CD4-positive, alpha-beta T cell treated with Interferon alpha-2 for 1 hour (primary cell): ENCODE measurements at places on chromosomes 4 and X.

DNA sequence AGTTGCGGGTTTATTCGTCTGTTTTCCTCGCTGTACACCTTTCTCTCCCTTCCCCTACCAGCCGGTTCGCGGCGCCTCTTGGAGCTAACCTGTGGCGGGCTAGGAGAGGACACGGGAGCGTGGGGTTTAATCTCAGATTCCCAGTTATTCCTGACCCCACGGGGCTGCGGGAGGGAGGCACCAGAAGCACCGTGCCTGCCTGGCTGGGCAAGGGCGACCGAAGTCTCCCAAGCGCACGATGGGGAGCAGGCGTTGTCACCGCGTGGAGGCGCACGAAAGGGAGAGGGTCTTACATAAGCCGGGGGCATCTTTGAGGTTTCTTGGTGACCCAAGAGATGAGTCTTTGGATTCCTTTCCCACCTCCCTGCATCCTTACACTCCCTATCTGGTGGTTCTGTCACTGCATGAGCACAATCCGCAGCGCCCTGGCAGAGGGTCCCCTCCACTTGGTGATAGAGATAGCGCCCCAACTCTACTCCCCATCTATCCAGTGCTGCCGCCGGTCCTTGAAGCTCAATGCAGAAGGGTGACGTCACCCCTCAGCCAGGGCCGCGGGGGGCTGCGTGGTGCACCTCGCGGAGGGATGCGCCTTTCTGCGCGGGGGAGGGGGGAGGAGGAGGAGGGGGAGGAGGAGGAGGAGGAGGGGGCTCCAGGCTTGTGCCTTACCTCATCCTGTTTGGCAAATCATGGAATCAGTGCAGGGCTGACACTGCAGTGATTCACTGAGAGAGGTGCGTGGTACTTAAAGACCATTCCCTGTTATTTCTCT, 793 bp downstream of the TSPAN7 start:
- DNase-seq = peak; percentile 1

DNA sequence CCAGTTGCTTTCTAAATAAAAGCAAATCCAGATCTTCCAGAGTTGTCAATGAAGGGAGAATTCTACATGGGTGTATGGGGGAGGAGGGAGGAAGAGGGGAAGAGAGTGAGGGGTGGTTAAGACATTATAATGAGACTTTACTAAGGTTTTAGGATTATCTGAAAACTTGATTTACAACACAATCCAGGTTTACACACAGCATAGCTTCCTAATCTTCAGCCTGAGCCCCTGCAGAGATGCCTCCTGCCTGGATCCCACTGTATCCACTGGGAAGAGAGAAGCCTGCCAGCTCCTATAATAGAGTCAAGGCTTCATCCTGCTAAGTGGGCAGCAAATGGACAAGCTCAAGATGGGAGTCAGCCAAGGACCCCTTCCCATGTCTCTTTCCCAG, 85.6 kb upstream of the KIT start:
- DNase-seq = no peak

DNA sequence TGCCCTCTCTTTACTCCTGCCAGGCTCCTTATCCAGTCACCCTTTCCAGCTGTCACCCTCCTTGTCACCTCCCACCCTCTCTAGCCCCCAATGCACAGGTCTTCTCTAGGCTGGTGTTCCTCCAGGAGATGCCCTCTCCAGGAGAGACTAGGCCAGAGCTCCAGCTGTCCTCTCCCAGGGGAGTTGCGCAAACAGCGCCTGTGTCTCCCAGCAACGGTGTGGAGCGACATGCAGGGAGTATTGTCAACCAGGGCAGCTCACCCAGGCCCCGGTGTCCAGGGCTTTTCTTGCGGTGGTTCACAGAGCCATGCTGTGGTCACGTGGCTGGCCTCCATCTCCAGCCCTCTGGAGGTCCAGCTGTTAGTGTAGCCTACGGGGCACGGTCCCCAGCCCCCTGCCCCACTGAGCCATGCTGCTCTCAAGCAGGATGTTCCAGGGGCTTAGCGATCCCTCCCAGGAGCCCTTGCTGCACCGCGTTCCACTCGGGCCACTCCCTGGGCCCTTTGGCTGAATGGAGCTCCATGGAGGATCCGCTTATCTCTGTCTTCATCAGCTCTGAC, 34.8 kb downstream of the CCNQ start:
- DNase-seq = no peak

DNA sequence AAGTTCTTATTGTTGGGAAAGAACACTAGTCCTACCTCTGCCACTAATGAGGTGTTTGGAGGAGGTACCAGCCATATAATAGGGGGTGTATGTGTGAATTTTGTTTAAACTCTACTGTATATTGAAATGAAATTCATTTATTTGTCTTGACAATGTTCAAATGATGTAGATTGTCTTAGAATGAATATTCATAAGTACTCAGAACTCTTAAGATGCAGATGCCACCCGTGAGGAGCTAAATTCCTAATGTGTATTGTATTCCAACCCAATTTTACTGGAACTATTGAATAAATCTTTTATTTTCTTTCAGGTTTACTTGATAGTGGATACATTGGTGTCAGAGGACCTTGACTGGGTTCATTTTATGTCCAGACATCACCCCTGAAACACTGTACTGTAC, 63.9 kb upstream of the RAB33B start:
- DNase-seq = no peak

GRCh38 chrX:15619053-15619755, 18.4 kb upstream of the ACE2 start:
- no peak for DNase-seq

DNA sequence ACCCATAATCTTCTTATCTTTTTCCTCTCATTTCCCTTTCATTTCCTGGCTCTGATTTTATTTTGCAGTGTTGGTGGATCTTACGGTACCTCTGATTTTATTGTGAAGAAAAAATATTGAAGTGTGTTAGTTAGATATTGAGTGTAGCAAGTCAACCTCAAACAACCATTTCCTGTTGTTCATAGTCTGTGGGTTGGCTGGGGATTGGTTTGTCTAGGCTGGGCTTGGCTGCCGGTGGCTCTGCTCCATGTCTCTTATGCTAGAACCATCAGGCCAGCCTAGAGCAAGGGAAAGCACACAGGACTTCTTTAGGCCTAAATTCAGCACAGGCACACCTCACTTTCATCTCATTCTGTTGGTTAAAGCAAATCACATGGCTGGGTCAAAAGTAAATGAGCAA, 383.1 kb upstream of the LCORL start:
- no peak for DNase-seq

GRCh38 chr4:96248225-96248624, 408.3 kb downstream of the PDHA2 start:
- DNase-seq = no peak

- no peak for DNase-seq
Measured at GRCh38 chr4:168569066-168569930, 72.4 kb downstream of the PALLD start.

- DNase-seq = no peak
Measured at GRCh38 chrX:77622233-77622632, 163.8 kb downstream of the ATRX start.

DNA sequence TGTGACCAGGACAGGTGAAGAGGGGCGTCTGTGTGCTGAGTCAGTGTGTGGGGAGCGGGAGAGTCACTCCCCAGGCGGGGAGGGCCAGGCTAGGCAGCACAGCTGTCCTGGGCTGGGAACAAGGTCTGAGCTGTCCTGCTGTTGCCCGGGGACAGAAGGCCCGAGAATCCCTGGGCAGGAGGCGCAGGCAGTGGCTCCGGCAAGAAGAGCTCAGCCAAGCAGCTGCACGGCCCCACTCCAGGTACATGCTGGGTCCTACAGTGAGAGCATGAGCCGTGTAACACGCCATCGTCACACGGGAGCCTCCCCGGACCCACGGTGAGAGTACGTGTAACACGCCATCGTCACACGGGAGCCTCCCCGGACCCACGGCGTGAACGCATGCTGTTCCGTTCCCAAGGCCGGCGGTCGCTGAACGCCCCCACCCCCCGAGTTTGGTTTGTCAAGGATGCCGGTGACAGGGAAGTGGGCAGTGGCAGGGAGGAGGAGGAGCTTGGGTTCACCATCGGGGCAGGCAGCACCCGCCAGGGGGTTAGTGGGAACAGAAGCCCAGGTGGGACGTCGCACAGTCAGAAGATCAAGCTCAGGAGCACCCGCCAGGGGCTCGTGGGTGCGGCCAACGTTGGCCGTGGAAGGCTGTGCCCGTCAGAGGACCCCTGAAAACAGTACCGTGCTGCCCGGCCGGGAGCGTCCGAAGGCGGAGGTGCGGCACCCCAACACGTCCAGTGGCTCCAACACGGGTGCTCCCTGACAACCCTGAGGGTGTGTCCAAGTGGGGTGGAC, 15.6 kb downstream of the PPP2R3B start:
- no peak for DNase-seq

- no peak for DNase-seq
Measured at GRCh38 chr4:130485371-130485770, 1389.4 kb downstream of the C4orf33 start.

DNA sequence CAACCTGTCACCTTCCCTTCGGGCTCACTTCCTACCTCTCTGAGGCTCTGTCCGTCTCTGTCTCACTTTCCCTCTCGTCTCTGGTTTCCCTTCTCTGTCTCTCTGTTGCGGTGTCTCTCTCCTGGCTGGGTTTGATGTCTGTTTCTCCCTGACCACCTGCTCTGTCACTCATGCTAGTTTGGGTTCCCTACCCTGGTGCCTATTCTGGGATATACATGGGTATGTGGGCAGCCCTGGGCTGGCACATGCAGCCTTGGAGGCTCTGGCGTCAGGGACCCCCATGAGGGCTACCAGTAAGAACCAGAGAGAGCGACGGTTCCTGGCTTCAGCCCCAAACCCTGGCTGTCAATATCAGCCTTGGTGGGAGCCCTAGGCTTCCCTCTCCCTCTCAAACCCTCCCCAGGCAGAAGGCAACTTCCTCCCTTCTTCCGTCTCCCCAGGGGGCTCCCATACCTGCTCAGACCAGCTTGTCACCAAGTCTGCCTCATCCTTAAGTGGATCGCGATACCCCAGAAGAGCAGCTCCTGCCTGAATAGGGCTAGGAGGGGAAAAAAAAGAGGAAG, 314 bp downstream of the DNASE1L1 start:
- DNase-seq = no peak

DNA sequence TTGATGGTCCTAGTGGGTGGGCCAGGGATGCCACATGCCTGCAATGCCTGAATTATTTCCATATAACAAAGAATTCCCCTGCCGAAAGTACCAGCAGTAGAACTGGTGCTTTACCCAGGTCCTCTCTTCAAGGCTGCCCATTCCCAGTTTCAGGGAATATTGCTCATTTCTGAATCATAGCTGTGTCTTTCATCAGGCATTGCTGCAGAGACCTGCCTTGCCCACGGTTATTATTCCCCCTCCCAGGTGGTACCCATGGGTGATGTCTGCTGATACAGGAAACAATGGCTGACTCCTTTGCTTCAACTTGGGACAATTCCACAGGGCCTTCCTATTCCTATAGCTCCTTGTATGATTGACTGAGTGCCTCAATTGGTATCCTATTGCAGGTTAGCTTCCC, 9.7 kb upstream of the IQCM start:
- no peak for DNase-seq

DNA sequence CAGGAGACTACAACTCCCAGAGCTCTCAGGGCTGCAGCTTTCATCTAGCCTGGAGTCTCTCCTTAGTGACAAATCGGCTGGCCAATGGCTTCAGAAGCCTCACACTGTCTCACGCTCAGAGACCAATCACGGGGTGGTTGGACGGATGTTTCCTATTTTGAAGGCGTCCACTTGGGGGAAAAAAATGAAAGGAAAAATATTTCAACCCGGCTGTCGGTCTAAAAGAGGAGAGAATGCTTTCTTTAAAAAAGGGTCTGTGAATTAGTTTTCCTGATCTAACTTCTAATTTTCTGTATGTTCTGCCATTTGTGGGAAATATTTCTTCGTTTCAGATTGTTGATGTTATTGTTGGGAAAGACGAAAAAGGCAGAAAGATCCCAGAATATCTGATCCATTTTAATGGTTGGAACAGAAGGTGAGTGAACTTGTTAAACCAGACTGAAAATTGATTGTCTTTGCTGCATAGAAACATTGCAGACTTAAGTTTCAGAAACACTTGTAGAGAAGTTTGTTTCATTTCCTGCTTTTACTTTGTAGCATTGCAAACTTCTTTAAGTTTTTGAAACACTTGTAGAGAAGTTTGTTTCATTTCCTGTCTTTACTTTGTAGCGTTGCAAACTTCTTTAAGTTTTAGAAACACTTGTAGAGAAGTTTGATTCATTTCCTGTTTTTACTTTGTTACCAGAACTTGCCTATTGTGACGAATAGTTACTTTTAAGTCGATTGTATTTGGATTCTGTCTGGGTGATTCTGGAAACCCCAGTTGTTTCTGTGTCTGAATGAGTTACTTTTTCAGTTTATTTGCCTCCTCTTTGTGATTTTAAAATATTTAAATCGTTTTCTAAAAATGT, 1.6 kb downstream of the MSL3 start:
- DNase-seq = peak; percentile 88

DNA sequence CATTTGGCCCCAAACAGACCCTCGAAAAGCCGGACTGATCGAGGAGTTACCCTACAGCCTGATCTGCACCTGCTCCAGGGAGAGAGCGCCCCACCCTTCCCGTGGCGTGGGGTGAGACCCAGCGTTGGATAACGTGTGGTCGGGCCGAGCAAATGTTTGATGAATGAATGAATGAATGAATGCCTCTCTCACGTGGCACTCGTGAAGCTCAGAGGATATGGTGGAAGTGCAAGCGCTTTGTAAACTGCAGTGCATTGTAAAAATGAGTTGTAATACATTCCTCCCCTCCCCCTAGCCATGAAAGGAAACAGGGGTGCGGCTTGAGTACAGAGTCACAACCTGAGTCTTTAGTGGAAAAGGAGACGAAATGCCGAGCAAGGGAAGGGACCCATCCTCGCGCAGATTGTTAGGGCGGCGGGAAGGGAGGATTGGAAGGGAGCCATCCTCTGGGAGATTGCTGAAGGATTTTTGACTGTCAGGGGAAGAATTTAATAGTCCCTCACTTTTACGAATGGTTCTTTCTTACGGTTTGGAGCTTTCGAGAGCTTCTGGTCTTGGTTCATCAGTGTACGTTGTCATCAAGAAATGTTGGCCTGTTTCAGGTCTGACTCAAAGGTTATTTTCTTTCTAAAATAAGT, 772 bp upstream of the FBXW7 start:
- peak; percentile 87 for DNase-seq

- DNase-seq = peak; percentile 75
Measured at GRCh38 chr4:87559090-87559837, 30.1 kb upstream of the SPARCL1 start.

DNA sequence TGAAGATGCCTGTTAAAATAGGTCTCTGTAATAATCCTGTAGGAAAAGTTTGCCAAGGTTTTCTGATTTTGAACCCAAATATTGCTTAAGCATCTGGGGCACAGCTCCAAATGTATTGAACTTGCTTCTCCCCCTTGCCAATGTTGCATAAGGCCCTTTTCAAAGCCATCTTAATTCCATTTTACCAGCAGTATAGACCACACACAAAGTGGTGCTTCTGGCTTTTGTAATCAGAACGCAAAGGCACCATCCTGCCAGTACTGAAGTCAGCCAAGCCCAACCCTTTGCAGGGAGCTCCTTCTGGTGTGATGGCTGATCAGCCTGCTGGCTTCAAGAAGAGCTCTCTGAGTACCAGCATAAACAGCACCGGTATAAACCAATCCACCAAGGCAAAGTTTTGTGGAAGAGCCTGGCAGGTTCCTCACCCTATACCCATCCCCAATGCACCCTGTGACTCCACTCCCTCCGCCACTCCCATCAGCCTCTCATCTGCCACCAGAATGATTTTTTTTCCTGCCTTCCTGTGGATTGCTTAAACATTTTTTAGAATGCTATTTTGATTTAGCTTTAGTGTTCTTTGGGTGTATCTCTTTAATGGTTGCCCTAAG, 39.2 kb upstream of the USP9X start:
- no peak for DNase-seq

GRCh38 chr4:48033825-48034413, 17.3 kb downstream of the NIPAL1 start:
- DNase-seq = peak; percentile 75
